ENCODE measurements at places on chromosomes 2 and 18. TPM values are rescaled to one million over a fixed set of nuclear protein-coding genes. Genes with fewer than 3 reads are reported as not detected.

Gene TUBB6
- total RNA-seq, result 16.5 TPM

DNA sequence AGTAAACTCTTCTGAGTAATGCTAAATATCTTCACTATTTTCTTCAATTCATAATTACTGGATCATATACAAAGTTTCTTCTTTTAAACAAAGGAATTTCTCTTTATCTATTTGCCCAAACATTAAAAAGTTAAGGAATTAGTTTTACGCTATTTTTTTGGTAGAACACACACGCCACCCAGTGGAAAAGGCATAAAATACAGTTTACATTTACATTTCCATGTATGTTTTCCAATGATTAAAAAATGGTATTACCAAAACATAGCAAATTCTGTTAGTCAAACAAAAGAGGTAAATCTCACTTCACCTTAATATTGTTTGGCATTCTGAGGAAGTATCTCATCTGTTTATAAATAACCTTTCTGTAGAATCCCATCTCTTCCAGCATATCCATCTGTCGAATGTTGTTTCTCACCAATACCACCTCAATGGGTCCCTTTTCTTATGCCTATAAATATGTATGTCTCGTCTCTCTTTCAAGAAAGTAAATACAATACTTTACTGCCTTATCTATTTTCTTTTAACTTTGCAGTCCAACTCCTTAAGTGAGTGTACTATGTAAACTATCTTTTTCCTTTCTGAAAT lies 7.2 kb downstream of the BOLL start:
- no peak for DNase-seq
- H3K4me1 ChIP-seq, result no peaks in the 10 kb centered on the region
- no peaks in the 10 kb centered on the region for H3K27me3 ChIP-seq
- H3K27ac ChIP-seq, result no peak overlapping the region
- no peaks in the 10 kb centered on the region for H3K36me3 ChIP-seq

DNA sequence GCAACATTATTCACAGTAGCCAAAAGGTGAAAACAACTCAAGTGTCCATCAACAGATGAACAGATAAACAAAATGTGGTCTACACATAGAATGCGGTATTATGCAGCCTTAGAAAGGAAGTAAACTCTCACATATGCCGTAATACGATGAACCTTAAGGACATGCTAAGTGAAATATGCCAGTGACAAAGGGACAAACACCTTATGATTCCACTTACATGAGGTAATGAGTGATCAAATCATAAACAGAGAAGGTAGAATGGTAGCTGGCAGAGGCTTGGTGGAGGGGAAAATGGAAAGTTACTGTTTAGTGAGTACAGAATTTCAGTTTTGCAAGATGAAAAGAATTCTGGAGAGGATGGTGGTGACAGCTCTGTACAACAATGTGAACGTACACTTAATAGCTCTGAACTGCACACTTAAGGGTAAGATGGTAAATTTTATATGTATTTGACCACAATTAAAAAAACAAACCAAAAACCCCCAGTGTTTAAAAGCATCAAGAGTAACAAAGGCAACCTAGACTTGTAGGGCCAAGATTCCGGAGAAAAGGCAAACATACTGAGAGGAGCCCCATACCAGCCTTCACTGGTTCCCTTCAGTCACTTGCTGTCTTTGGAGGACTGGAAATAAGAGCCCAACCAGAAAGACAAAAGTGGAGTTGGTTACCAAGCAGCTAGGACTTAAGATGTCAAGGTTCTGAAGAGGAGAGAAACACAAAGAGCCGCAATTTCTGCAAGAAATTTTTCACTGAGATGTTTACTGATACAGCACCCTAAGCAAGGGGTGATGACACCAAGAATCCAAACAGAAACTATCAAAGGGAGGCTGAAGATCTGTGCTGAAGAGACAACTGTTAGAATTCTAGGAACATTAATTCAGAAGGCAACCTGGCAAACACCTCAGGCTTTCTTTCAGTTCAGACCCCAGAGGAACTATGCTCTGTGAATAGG lies 61.3 kb downstream of the CUL3 start:
- peak; percentile 20 for DNase-seq
- H3K4me1 ChIP-seq, result peaks cover 41% of the 10 kb centered on the region
- H3K27ac ChIP-seq, result peak overlapping the region; percentile 24
- H3K36me3 ChIP-seq, result no peaks in the 10 kb centered on the region
- no peaks in the 10 kb centered on the region for H3K27me3 ChIP-seq
- peak overlapping the region; percentile 4 for H3K4me3 ChIP-seq

Gene REG3A
- total RNA-seq, result not detected

Gene POU3F3
- total RNA-seq, result not detected

DNA sequence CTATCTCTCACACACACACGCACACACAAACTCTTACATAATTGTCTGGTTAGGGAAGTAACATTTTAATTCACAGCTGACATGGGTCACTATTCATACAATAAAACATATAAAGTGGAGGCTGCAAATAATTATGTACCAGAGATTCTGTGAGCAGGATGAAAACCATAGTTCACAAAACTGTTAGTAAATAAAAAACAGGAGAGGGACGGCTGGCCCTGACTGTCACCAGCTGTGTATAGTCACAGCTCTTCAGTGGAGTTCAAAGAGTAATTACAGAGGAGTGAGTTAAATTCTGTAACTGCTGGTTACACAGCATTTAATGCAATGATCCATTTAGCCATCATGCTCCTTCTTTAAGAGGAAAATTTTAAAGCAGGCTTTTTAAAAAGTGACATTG lies 76.9 kb downstream of the NRXN1 start:
- H3K4me3 ChIP-seq, result no peak overlapping the region
- no peaks in the 10 kb centered on the region for H3K27me3 ChIP-seq
- no peaks in the 10 kb centered on the region for H3K36me3 ChIP-seq
- no peaks in the 10 kb centered on the region for H3K4me1 ChIP-seq

Gene LAMA3
- total RNA-seq, result not detected

DNA sequence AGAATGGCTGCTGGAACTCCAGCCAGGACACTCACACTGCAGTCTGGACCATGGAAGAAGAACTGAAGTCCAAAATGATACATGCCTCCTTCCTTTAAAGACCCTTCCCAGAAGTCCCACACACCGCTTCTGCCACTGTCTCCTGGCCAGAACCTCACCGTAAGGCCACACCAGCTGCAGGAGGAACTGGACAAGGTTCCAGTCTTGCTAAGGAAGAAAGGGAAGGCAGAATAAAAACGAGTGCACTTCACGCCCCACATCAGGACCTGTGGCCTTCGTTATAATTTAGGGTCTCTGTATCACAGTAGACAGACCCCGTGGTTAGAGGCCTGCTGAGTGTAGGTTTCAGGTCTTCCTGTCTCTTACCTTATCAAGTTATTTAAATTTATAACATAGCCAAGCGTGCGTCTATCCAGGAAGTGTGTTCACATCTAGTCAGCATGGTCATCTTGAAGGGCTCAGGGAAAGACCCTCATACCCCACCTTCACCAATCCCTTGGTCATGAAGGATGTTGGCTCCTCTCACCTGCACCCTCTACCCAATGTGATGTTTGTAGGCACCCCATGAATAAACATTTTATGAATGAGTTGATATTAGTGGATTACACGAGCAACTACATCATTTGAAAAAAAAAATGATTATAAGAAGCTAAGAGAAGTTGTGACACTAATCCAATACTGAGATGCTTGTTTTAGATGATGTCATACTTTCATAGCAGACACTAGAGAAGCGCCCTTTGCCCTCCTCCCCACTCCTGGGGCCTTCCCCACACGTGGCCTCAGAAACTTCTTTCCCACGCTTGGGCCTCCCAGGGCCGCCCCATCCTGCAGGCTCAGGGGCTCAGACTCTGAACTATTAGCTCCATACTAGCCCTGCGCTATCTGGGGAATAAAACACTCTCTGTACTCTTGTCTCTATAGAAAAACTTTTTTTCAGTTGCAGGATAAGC lies 157.6 kb downstream of the FAM210A start:
- H3K4me3 ChIP-seq, result no peak overlapping the region
- no peaks in the 10 kb centered on the region for H3K27me3 ChIP-seq
- no peak for DNase-seq
- H3K36me3 ChIP-seq, result no peaks in the 10 kb centered on the region

DNA sequence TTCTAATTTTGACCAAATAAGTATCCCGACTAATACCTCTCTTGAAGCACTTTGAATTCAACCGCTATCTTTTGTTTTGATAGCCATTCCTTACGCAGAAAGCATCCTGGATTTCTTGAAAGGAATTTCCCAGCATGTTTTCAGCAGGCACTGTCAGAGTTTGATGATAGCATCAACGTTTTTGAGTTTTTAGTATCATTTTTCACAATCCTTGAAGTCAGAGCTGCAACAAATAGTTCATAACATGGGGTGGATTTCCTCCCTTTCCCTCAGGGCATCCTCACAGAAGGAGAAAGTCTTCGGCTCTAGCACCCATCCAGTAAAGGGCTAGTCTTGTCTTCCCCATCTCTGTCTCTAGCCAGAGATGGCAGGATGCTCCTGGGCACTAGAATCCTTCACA lies 46.2 kb downstream of the ANKRD44 start:
- H3K36me3 ChIP-seq, result no peaks in the 10 kb centered on the region
- no peaks in the 10 kb centered on the region for H3K27me3 ChIP-seq
- H3K4me1 ChIP-seq, result peaks cover 79% of the 10 kb centered on the region

Gene CPLX4
- total RNA-seq, result not detected

GRCh38 chr2:101486994-101487393 lies 12.1 kb upstream of the RFX8 start:
- H3K4me1 ChIP-seq, result no peaks in the 10 kb centered on the region
- no peak overlapping the region for H3K27ac ChIP-seq
- no peaks in the 10 kb centered on the region for H3K36me3 ChIP-seq
- no peaks in the 10 kb centered on the region for H3K27me3 ChIP-seq
- H3K4me3 ChIP-seq, result no peak overlapping the region

DNA sequence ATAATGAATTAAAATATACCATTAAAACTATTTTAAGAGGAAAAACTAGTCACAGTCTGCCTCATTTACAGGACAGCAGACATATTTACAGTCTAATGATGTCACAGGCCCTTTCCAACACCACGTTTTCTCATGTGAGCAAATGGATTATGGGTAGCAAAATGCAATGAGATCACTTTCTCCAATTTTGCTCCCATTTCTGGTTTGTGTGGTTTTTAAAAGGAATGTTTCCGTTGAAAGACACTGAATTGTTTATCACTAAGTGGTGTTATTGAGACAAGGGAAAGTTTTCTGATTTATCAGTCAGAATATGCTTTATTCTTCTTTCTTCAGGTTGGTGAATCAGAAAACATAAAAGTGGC lies 11.4 kb upstream of the NR4A2 start:
- DNase-seq, result peak; percentile 49
- peak overlapping the region; percentile 100 for H3K27ac ChIP-seq
- no peak overlapping the region for H3K4me3 ChIP-seq
- H3K27me3 ChIP-seq, result no peaks in the 10 kb centered on the region

DNA sequence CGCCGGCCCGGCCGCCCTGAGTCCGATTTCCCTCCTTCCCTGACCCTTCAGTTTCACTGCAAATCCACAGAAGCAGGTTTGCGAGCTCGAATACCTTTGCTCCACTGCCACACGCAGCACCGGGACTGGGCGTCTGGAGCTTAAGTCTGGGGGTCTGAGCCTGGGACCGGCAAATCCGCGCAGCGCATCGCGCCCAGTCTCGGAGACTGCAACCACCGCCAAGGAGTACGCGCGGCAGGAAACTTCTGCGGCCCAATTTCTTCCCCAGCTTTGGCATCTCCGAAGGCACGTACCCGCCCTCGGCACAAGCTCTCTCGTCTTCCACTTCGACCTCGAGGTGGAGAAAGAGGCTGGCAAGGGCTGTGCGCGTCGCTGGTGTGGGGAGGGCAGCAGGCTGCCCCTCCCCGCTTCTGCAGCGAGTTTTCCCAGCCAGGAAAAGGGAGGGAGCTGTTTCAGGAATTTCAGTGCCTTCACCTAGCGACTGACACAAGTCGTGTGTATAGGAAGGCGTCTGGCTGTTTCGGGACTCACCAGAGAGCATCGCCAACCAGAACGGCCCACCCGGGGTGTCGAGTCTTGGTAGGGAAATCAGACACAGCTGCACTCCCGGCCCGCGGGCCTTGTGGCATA lies 4.6 kb downstream of the SIX2 start:
- no peak overlapping the region for H3K4me3 ChIP-seq
- no peaks in the 10 kb centered on the region for H3K36me3 ChIP-seq
- no peak for DNase-seq
- no peaks in the 10 kb centered on the region for H3K4me1 ChIP-seq
- no peak overlapping the region for H3K27ac ChIP-seq

DNA sequence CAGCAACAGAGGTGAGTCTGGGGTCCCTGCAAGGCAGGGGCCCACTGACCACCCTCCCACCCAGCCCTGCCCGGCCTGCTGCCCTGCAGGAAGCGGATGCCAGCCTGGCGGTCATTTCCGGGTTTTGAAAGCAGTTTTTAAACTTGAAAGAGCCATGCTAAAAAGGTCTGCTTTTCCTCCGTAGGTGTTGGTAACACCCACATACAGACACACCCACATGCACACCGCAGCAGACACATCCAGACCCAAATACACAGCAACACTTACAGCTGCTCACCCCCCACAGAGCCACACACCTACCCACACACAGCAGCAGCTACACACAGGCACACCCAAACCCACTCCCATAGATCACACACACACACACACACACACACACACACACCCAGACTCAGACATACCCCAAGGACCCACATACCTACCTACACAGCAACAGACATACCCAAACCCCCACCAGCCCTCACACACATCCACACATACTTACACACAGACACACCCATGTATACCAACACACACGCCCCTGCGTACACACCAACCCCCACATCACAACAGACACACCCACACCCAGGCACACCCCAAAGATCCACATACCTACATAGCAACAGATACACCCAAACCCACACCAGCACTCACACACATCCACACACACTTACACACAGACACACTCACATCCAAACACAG lies 7.6 kb downstream of the ZFP36L2 start:
- H3K27me3 ChIP-seq, result no peaks in the 10 kb centered on the region
- DNase-seq, result peak; percentile 55
- peaks cover 21% of the 10 kb centered on the region for H3K4me1 ChIP-seq
- H3K4me3 ChIP-seq, result peak overlapping the region; percentile 87
- peak overlapping the region; percentile 97 for H3K27ac ChIP-seq
- peaks cover 16% of the 10 kb centered on the region for H3K36me3 ChIP-seq

DNA sequence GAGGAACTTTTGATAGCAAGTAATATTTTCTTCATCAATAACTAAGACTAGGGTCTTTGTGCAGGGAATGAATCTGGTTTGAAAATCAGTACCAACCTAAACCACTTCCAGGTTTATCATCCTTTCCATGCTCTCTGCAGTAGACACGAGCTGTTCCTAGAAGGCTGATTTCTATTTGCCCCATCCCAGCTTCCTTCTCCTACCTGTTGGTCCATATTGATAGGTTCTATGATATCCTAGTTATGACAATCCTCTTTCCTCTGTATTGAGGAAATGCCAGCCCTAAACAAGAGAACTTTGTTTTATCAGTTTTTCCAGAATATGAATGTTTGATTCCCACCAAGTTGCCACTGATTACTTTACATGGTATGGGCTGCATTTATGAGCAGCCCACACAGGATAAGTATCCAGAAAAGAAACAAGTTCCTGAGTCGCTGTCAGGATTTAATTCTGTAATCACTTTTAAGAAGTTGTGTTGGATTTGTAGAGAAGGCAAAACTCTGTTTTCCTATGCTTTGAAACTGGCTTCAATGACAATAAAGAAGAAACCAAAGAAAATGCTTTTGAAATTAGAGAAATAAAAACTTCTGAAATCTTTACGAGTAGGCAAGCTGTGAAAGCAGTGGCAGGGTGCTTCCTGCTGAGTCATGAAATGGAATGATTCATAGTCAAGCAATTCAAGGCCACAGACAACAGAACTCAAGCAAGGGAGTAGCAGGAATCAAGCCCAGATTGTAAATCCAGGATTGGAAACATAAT lies 37.3 kb upstream of the TANK start:
- no peaks in the 10 kb centered on the region for H3K27me3 ChIP-seq
- H3K4me3 ChIP-seq, result no peak overlapping the region
- no peaks in the 10 kb centered on the region for H3K36me3 ChIP-seq
- no peak overlapping the region for H3K27ac ChIP-seq
- no peaks in the 10 kb centered on the region for H3K4me1 ChIP-seq

Measured in naive thymus-derived CD4-positive, alpha-beta T cell (primary cell).